Pancreas (tissue), 10 donors: ENCODE measurements at places on chromosomes 16 and 17. TPM values are rescaled to one million over a fixed set of nuclear protein-coding genes. Genes with fewer than 3 reads are reported as not detected.

DNA sequence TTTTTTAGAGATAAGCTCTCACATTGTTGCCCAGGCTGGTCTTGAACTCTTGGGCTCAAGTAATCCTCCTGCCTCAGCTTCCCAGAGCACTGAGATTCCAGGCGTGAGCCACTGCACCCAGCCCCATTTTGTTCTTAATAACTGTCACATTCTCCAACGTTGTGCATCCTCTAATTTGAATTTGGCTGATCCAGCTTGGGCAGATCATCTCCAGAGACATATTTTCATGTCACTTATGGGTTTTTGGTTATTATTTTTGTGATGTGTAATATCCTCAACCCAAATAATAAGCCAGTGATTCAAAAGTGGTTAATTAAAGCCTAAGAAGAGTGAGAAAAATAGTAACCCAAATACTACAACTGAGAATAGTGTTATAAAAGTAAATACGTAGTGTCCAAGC lies 16.2 kb upstream of the COL1A1 start:
- no peaks in the 10 kb centered on the region for H3K27me3 ChIP-seq
- H3K4me1 ChIP-seq: no peaks in the 10 kb centered on the region
- H3K36me3 ChIP-seq: no peaks in the 10 kb centered on the region
- no peak for DNase-seq

GRCh38 chr17:75496005-75496404 lies 19.3 kb downstream of the CASKIN2 start:
- H3K4me1 ChIP-seq: no peaks in the 10 kb centered on the region
- no peaks in the 10 kb centered on the region for H3K36me3 ChIP-seq
- H3K27ac ChIP-seq: no peak overlapping the region
- H3K4me3 ChIP-seq: no peak overlapping the region

- H3K27ac ChIP-seq: no peak overlapping the region
- no peaks in the 10 kb centered on the region for H3K27me3 ChIP-seq
- DNase-seq: no peak
- no peaks in the 10 kb centered on the region for H3K36me3 ChIP-seq
- H3K4me3 ChIP-seq: no peak overlapping the region
These were observed 21.4 kb downstream of the ZP2 start for GRCh38 chr16:21190013-21190412.

DNA sequence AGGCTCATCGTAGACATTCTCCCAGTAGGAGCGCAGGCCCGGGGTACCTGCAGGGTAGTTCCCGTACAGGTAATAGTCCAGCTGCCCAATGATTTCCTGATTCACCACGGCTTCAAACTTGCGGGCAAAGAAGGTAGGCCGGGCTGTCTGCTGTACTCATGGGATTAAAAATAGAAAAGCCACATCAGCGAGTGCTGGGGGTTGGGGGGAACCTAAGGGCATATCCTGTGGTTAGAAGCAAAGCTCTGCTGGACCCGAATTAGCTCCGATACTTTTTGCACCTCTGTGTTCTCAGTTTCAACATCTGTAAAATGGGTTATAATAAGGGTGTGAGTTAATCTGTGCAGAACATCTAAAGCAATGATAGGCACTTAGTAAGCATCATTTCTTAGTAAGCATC lies 336.2 kb downstream of the XYLT1 start:
- H3K4me3 ChIP-seq: no peak overlapping the region
- no peaks in the 10 kb centered on the region for H3K4me1 ChIP-seq
- no peaks in the 10 kb centered on the region for H3K27me3 ChIP-seq
- no peaks in the 10 kb centered on the region for H3K36me3 ChIP-seq

- H3K36me3 ChIP-seq: no peaks in the 10 kb centered on the region
- no peak overlapping the region for H3K27ac ChIP-seq
- H3K4me3 ChIP-seq: no peak overlapping the region
- no peak for DNase-seq
These were observed 73.5 kb upstream of the KIF2B start for GRCh38 chr17:53749178-53749577.

GRCh38 chr16:4556112-4556511 lies at the start of gene C16orf96:
Gene C16orf96, plus strand, starts transcription at chr16:4556340. Its CDS starts 150 bp downstream, at chr16:4556490.
- H3K27me3 ChIP-seq: no peaks in the 10 kb centered on the region
- H3K4me3 ChIP-seq: no peak within 1 kb of the TSS
- H3K36me3 ChIP-seq: no peaks in the 10 kb centered on the region
- no peak for DNase-seq

DNA sequence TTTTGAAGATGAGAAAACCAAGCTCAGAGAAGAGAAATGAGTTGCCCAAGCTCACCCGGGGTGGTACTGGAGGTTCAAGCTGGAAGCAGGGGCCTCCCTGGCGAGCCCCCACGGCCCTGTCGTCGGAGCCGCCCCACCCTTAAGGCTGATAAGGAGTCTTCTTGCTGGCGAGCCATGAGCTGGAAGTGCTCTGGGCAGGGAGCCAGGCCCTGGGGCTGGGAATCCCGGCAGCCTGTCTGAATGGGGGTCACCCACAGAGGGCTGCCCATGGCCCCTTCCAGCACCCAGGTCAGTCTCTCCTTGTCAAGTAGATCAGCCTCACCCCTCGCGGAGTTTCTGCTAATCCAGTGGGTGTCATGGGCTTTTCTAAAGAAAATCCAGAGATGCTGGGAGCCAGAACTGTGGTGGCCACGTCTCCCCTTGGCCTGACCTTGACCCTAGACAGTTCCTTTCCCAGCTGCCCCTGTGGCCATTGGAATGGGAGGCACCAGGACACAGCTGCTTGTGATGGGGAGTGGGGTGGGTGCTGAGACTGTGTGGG lies 1.2 kb upstream of the P2RX1 start:
- H3K4me1 ChIP-seq: no peaks in the 10 kb centered on the region
- H3K4me3 ChIP-seq: no peak overlapping the region
- peak; percentile 56 for DNase-seq
- no peaks in the 10 kb centered on the region for H3K27me3 ChIP-seq
- H3K36me3 ChIP-seq: no peaks in the 10 kb centered on the region

DNA sequence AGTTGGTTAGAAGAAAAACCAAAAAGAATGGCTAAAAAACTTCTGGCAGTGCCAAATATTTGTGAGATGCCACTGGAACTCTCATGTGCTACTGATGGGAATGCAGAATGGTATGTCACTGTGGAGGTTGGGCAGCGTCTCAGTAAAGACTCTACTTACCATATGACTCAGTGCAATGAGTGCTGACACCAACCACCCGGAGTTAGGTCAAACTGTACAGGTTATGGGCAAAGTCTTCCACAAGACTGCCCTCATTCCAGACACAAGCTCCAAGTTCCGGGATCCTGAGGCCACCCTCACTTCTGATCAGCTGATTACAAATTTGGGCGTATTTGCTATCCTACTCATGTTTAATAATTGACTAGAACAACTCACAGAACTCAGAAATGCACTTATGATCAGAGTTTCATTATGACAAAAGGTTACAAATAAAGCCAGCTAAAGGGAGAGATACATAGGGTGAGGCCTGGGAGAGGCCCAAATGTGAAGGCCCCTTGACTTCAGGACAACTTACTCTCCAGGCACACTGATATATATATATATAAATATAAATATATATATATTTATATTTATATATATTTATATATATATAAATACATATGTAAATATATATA lies 114.9 kb downstream of the TRIM37 start:
- H3K4me3 ChIP-seq: no peak overlapping the region
- no peaks in the 10 kb centered on the region for H3K27me3 ChIP-seq
- no peaks in the 10 kb centered on the region for H3K36me3 ChIP-seq
- H3K27ac ChIP-seq: no peak overlapping the region
- no peak for DNase-seq

DNA sequence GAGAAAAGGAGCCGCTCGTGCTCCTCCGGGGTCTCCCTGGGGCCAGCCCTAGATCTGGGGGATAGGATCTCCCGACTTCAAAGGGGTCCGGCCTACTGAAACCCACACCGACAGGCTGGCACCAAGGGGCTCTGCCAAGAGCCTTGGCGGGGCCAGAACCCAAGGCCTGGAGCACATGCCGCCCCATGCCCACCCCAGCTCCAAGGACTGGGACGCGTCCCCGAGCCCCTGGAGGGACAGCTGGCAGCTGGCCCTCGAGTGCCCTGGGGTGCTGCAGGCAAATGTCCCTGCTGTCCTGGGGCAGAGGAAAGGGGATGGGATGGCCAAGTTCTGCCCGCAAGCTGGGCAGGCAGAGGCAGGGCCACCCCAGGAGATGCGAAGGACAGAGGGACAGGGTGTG lies 31.8 kb upstream of the ZFPM1 start:
- H3K27ac ChIP-seq: no peak overlapping the region
- H3K4me3 ChIP-seq: no peak overlapping the region
- H3K36me3 ChIP-seq: no peaks in the 10 kb centered on the region
- DNase-seq: no peak

The AIPL1 gene
- not detected for total RNA-seq
